SJSA1 (cell line): ENCODE measurements at places on chromosomes 11 and 22. TPM values are rescaled to one million over a fixed set of nuclear protein-coding genes. Genes with fewer than 3 reads are reported as not detected.

Gene TMEM45B
- not detected in 2 replicates for total RNA-seq

Gene FGF19
- total RNA-seq = 3.0 and 10.3 TPM in 2 replicates

Gene SIRT3
- 2.3 and 7.1 TPM in 2 replicates for total RNA-seq

Gene FOLR2
- not detected in 2 replicates for total RNA-seq

Gene MYEOV
- total RNA-seq = 3.4 and 5.3 TPM in 2 replicates

Gene OR8A1
- total RNA-seq = not detected in 2 replicates

DNA sequence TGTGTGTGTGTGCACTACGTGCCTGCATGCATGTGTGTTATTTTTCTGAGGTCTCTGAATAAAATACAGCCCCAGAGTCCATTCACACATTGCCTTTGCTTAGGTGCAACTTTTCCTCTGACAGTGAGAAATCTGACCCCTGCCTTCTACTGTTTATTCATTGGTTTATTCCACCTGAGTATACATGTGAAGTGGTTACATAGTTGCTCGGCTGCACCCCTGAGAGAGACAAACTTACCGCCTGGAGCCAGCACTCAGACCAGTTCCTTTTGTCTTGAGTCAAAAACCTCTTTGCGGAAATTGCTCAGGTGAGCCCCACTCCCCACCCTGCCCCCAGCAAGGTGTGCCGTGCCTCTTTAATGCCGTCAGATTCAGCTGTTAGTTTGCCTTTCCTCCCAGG is 363.6 kb downstream of the BRD1 start:
- DNase-seq = no peak
- no peak overlapping the region for H3K27ac ChIP-seq

- no peak overlapping the region for H3K27ac ChIP-seq
- no peaks in the 10 kb centered on the region for H3K36me3 ChIP-seq
- no peak overlapping the region for H3K4me3 ChIP-seq
- no peak for DNase-seq
- H3K4me1 ChIP-seq = peaks cover 8% of the 10 kb centered on the region
These were observed 62.7 kb upstream of the FTH1 start for GRCh38 chr11:62030071-62030684.

DNA sequence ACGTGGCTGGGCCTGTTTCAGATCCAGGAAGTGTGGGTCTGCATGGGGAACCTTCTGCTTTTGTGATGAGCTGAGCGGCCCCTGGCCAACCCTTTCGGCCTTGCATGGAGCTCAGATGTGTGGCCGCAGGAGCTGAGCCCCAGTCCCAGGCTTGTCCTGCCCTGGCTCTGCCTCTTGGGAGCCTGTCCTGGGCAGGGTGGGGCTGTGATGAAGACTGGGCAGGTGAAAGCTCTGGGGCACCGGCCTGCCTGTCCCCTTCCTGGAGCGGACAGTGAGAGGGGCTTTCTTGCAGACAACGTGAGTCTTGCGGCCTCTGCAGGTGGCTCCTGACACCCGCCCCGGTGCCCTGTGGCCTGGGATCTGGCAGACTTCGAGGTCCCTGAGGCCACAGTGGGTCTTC is 1296.6 kb downstream of the BRD1 start:
- H3K27me3 ChIP-seq = no peaks in the 10 kb centered on the region
- peaks cover 5% of the 10 kb centered on the region; the same call in 1 of the 2 replicates for H3K36me3 ChIP-seq
- no peak overlapping the region for H3K4me3 ChIP-seq
- DNase-seq = no peak
- H3K27ac ChIP-seq = no peak overlapping the region
